Brain microvascular endothelial cell (primary cell): ENCODE measurements at places on chromosomes 4 and X.

- DNase-seq: no peak
Measured at GRCh38 chr4:70849291-70849690, 9.6 kb upstream of the GRSF1 start.

DNA sequence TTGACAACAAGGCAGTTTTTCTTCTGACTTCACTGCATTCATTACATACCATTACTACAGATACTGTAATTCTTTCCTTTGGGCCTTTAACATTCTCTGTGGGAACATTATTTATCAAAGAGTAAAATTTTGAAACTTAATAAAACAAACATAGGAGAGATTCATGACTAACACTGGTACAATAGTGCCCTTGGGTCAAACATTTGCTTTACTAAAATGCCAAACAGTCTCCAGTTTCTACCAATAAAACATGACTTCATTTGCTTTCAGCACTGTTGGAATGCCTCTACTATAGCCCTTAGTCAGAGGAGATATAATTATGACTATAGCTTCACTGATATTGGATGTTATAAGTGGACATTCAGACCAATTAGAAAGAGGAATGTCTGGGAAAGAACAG, 481.5 kb downstream of the PACRGL start:
- no peak for DNase-seq

DNA sequence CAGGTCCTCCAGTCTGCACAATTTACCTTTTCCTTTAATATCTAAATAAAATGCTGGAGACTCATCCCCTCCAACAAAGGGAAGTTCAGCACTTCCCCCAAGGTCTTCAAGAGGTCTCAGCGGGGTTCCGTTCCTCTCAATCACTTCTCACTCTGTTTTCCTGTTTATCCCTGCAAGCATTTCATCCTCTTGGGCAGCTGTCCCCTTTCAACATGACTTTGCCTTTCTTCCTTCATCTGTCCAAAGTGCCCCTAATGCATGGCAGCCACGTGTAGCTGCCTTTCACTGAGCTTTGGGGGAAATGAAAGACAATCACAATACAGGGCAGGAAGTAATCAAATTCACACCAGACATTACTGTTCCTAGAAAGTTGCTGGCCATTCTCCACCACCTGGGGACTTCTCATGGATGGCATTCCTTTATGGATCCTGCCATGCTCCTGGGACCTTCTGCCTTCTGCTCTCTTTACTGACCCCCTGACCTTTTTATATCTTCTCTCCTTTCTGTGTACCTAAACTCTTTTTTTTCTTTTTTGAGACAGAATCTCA, 79.7 kb upstream of the USP9X start:
- DNase-seq: no peak

DNA sequence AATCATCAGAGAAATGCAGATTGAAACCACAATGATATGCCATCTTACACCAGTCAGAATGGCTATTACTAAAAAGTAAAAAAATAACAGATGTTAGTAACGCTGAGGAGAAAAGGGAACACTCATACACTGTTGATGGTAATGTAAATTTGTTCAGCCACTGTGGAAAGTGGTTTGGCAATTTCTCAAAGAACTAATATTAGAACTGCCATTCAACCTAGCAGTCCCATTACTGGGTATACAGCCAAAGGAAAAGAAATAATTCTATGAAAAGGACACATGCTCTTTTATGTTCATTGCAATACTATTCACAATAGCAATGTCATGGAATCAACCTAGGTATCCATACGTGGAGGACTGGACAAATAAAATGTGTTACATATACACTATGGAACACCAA, 566.3 kb downstream of the STPG2 start:
- no peak for DNase-seq

GRCh38 chr4:15510961-15511360, 41.3 kb downstream of the CC2D2A start:
- no peak for DNase-seq

DNA sequence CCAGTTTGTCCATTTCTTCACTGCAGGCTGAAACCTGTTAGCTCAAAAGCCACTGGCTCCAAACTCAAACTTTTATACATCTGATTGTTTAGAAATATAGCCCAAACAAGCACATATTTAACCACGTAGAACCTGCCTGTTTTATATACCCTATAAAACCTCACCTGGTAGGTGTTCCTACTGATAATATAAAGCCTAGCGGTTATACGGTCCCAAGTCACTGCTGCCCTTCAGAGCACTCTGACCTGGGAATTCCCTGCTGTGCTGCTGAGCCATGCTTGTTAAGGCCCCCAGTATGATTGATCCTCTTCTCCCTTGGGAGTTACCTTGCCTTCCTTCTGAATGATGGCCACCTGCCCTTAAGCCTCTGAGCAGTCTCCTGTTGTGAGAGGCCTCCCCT, 432.8 kb upstream of the LCORL start:
- DNase-seq: no peak
